GM04503 (cell line): ENCODE measurements at places on chromosomes 5 and 9.

DNA sequence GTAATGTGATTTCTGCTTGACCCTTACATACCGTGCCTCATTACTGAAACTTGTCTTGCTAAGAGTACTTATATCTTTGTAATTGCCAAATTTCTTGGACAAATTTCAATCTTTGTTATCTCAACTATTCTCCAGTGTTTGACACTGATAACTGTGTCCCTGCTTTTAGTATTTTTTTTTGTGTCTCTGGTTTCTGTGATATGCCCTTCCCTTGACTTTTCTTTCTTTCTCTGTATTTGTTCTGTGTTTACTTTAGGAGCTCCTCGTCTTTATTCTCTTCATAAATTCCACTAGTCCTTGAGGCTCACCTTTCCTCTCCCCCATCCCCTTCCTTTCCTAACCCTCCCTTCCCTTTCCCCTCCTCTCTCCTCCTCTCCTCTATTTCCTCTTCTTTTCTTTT is 123.7 kb upstream of the FBXL17 start:
- no peak for DNase-seq

- DNase-seq: no peak
These were observed 80.1 kb downstream of the ZNF354C start for GRCh38 chr5:179140293-179140692.

- no peak for DNase-seq
These were observed 4.1 kb downstream of the PTGS1 start for GRCh38 chr9:122374885-122375420.

- DNase-seq: no peak
These were observed 61.0 kb downstream of the DAP start for GRCh38 chr5:10699987-10700386.

DNA sequence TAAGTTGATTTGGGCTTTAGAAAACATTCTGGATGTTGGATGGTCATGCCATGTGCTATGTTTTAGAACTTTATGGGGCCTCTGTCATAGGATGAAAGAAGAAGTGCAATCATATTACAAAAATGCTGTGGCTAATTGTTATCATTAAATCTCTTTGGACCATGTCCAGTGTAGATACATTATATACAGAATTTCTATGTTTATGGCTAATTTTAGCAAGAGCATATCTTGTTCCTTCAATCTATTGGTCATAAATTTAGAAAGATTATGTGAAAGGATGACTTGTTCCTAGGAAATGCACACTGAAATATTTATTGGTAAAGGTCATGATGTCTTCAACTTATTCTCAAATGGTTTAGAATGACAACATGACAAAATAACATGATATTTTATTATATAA is 42.4 kb upstream of the ELL2 start:
- no peak for DNase-seq

DNA sequence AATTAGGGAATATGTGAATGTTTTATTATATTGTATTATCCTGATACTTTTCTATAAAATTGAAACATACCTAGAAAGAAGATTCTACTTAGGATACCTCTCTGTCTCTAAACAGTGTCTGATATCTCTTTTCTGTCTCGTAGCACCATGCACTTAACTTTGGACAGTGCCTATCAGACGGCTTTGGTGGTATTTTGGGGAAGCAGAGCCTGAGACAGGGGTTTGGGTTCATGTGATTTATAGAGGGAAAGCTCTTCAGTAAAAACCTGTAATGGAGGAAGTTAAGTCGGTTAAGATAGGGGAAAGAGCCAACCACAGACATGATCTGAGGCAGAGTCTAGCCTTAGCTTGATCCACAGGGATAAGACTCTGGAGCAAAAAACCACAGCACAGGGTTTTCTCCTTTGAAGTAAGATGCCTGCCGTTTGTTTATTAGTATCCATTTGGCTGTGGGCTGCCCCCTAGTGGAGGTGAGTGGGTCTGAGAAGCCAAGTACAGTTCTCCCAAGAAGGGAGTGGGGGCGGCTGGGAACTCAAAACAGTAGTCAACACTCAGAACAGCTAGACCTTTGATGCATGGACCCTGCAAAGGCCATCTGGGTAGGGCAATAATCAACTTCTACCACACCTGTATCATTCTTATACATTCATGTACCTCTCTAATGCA is 141.2 kb upstream of the ASTN2 start:
- no peak for DNase-seq

DNA sequence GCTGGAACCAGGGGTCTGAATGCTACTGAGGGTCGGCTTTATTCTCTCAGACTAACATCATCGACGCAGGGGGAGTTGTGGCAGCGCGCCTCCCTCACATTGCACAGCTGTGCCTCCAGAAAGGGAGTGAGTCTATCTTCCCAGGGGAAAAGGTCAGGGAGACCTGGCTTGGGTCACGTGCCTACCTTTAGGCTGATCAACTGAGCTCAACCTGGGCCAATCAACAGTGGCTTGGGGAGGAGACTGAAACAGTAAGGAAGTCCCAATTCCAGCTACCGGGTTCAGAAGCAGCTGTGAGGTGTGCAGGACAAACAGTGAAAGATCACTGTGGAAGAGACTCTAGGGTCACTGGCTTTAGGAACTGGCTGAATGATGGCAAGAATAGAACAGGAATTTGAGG is 14.3 kb downstream of the SNX30 start:
- DNase-seq: no peak

GRCh38 chr5:137218896-137219295 is 280.2 kb downstream of the SPOCK1 start:
- no peak for DNase-seq

DNA sequence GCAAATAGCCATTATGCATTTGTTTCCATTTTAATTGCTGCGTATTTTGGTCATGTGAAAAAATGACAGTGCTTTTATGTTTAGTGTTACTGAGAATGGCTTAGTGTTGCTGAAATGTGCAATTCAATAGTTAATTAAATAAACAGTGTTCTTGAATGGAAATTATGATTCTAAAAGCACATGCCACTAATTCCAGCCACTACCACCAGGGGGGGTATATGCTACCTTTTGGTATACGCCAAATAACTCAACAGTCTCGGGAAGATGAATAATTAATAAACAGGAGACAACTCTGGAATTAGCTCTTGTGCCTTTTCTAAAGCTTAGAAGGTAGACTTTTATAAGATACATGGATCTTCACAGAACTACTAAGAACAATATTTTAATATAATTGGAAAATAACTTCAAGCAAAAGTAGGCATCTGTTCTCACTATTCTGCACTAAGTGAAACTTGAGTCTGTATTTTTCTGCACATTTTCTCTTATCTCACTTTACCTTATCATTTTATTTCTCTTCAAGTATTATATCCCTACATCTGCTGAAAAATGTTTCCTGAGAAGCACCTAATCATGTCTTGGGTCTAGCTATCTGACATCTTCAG is 83.5 kb upstream of the MINAR2 start:
- no peak for DNase-seq

- no peak for DNase-seq
These were observed 142.5 kb downstream of the DENND1A start for GRCh38 chr9:123787416-123787815.

- DNase-seq: no peak
These were observed 1429.3 kb downstream of the EFNA5 start for GRCh38 chr5:106241409-106241808.

DNA sequence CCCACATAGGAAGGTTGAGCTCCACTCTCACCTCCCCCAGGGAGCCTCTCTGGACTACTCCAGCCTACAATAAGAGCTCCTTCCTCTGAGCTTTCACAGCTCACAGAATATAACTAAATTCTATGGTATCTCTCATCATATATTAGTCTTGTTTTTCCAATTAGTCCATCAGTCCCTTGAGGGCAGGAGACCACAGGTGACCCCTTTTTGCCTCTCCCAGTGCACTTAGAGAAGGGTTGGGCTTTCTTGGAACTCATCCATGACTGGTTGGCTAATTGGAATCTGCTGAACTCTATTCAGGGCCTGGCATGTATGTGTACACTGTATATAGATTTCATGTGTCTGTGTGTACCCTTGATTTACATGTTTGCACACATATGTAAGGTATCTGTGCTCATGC is 50.4 kb upstream of the ARAP3 start:
- DNase-seq: no peak

GRCh38 chr5:149493316-149493715 is 57.9 kb downstream of the CSNK1A1 start:
- DNase-seq: no peak

DNA sequence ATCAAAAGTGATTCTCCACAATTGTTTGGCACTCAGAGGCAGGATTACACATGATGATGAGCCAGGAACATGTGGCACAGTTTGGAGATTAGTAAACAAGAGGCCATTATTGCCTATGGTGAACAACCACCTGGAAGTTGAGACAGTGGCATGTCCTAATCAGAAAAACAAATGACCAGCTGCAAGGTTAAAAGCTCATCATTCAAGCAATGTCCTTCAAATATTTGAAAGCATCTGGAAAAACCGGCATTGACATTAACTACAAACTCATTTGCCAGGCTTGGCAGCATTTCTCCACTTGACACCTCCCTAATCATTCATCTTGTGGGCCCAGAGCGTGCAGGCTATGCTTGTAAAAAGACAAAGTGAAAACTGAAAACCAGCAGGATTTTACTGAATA is 80.6 kb upstream of the MEGF10 start:
- DNase-seq: no peak

- DNase-seq: no peak
These were observed 16.2 kb downstream of the MTX3 start for GRCh38 chr5:79974886-79975285.

DNA sequence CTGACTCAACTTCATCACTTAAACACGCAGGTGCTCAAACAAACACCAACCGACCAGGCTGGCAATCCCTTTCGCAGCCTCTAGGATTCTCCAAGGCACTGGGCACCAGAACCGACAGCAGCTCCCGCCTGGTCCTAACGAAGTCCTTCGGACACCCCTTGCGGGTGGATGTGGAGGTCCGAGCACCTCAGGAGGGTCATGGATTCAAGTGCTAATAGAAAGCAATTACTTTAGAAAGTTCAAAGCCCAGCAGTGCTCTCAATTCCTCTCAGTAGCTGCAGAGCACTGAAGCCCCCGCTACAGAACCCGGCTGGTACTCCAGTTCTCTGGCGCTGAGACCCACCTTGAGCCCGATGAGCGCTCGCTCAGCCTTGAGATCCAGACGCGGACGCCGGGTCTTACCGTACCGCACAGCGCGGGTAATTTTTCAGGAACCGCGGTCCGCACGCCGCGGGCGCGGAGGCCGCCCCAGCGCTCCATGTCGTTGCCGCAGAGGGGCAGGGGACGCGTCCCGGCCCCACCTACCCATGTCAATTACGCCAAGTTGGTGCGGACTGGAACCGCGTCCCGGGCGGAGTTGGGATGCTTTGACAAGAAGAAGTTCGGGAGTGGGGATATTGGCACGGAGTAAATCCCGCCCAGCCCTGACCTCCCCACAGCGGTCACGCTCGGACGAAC is 638 bp downstream of the MARCHF3 start:
- DNase-seq: peak; percentile 23

GRCh38 chr9:68560071-68560844 is 19.6 kb upstream of the TMEM252 start:
- no peak for DNase-seq

DNA sequence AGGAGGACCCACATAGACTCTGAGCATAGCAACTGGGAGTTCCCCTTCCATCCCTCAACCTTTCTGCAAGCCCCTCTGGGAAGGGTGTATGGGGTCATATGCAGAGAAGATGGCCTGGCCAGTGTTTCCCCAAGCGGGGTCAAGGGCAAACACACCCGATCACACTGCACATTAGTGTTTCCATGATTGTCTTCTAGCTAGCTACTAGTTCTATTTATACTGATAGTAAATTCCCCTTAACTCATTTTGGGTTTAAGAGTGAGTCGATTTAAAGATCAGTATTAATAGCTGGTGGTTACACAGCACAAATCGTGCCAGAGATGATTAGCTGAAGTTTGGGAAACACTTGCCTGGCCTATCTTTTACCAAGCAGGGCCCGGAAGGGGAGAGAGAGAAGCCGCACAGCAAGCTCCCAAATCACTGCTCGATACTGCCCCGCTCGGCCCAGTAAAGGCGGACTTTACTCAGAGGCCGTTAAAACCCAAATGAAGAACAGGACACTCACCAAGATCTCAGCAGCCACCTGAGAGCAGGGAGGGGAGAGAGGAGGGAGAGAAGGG is 29.4 kb upstream of the TNIP1 start:
- no peak for DNase-seq

DNA sequence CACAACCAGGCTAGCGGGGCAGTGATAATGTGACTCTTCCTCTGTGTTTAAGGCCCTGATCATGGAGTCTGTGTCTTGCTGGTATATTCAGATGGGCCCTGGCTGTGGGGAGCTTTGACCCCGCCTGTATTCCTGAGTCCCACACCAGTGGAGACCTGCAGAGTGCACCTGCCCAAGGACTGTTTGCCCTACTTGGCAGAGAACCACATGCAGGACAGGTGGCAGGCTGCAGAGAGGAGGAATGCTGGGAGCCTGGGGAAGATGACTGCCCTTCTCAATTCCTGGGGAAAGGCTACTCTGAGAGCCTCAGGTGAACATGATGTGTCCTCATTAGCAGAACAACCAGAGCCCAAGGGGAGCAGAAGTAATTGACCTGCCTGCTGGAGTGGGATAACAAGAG is 36.2 kb downstream of the IARS1 start:
- DNase-seq: no peak

GRCh38 chr5:150945947-150946346 is 41.2 kb upstream of the ZNF300 start:
- no peak for DNase-seq

DNA sequence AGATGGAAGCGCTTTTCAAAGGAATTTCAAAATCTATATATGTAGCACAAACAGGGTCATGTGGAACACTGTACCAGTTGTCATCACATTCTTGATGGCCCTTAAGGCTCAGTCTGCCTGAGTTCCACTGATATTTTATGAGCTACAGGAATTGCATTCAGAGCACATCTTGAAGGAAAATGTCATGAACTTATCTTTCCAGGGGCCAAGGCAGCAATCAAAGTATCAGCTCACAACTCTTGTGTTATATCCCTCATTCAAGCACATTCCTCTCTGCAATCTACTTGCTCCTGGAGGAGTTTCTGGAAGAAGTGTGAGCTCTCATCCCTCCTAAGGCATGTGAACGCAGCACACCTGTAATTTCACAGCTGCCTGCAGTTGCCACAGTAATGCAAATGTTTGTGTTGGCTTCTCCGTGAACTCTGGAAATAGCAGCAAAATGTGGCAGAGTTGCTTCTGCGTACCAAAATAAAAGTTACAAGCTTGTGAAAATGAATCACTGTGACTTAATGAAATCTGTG is 89.7 kb upstream of the EQTN start:
- no peak for DNase-seq

GRCh38 chr5:135317286-135317685 is 81.7 kb downstream of the MACROH2A1 start:
- no peak for DNase-seq

DNA sequence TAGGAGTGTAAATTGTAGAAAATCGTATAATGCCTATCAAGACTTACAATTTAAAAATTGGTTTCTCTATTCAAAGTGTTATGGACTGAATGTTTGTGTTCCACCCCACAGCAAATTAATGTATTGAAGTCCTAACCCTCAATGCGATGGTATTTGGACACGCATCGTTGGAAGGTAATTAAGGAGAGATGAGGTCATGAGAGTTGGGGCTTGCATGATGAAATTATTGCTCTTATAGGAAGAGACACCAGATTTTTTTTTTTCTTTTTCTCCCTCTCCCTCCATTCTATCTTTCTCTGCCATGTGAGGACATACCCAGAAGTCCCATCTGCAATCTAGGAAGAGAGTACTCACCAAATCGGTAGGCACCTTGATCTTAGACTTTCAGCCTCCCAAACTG is 189.2 kb downstream of the MAN2A1 start:
- DNase-seq: no peak
